Renal cortex interstitium (tissue), 15 donors: ENCODE measurements at places on chromosomes 2 and 18.

DNA sequence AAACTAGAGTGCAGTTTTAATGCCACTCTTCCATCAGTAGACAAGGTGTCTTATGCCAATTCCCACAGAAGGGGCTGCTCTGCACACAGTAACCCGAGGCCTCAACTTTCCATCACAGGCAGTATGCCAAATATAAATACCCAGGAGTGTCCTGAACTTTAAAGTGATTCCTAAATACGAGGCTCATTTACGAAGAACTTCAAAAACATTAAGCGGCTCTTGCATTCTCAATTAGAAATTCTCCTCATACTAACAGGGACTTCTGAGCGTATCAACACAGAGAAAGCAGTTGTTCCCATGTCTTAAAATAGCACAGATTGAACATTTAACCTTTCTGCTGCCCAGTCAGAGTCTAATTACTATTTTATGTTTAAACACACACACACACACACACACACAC, 638.6 kb downstream of the ERBB4 start:
- DNase-seq, result no peak

DNA sequence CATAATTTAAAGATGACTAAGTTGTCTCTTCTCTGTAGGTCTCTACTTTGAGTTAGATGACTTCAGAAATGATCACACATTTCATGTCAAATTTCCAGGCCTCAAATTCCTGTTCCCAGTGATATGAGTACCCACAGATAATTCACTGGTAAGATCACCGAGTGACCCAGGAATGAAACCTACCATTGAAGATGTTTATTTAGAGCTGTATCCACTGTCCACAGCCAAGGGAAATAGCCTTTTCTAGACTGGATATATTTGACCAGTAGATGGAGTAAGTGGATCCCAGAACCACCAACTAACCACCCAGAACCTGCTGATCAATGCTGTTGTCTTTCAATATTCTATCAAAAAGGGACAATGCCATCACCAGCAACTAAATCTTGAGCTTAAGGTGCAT, 238.8 kb downstream of the SLC8A1 start:
- DNase-seq, result no peak

- DNase-seq, result no peak
These were observed 73.1 kb downstream of the KCNS3 start for GRCh38 chr2:17951563-17951962.

DNA sequence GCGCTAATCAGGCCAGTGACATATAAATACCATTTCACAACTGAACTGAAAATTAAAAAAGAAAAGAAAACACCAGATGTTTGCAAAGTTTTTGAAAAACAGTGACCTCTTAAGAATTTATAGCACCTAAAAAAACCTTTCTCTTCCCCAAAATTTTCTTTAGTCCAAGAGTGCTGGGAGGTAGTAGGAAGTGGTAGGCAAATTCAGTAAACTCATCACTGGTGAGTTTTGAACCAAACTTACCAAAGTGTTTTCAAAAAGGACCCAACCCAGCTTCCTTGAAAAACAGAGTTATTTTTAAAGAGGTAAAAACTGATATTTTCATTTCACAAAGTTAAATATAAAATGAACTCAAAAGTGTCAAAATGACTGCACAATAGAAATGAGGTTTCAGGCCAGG, 90.4 kb downstream of the TMEM247 start:
- no peak for DNase-seq

- no peak for DNase-seq
These were observed 35.1 kb downstream of the MYO7B start for GRCh38 chr2:127570282-127571250.

- DNase-seq, result peak; percentile 50
These were observed 27.5 kb upstream of the SUCLG1 start for GRCh38 chr2:84486441-84487115.

- DNase-seq, result no peak
These were observed 31.1 kb downstream of the RNU4ATAC start for GRCh38 chr2:121561617-121562268.

- DNase-seq, result no peak
These were observed 82.8 kb downstream of the SLC25A12 start for GRCh38 chr2:171811245-171811628.

DNA sequence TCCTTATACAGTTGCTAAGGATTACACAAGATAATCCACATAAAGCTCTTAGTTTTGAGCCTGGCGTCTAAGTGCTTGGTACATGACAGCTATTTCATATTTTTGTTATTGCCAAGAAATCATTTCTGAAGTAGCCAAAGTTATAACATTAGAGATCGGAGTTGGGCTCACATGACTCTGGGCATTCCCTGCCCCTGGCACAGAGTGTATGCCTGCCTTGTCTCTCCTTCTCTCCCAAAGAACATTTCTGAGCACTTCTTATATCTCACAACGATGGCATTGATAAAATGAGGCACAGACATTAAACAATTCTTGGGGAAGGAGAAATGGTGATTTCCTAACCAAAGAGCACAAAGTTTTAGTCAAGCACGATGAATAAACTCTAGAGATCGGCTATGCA, 87.7 kb upstream of the DDX18 start:
- no peak for DNase-seq

DNA sequence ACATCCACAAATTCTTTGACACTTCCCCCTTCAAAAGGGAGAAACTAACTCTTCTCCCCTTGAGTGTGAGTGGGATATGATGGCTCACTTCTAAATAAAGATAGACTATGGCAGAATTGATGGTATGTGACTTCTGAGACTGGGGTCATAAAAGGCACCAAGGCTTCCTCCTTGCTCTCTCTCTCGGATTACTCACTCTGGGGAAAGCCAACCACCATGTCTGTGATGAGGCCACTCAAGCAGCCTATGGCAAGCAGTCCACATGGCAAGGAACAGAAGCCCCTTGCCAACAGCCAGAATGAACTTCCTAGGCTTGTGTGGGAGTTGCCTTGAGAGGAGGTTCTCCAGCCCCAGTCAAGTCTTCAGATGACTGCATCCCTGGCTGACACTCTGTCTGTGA, 43.6 kb downstream of the KIAA2012 start:
- no peak for DNase-seq

GRCh38 chr18:48080546-48080945, 150.1 kb upstream of the SMAD2 start:
- no peak for DNase-seq

DNA sequence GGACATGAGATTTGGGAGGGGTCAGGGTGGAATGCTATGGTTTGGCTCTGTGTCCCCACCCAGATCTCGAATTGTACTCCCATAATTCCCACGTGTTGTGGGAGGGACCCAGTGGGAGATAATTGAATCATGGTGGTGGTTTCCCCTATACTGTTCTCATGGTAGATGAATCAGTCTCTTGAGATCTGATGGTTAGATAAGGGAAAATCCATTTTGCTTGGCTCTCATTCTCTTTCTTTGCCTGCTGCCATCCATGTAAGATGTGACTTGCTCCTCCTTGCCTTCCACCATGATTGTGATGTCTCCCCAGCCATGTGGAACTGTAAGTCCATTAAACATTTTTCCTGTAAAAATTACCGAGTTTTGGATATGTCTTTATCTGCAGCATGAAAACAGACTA, 80.9 kb upstream of the GALNT5 start:
- DNase-seq, result no peak

- no peak for DNase-seq
These were observed 601.1 kb downstream of the ARHGAP15 start for GRCh38 chr2:143730155-143730952.

DNA sequence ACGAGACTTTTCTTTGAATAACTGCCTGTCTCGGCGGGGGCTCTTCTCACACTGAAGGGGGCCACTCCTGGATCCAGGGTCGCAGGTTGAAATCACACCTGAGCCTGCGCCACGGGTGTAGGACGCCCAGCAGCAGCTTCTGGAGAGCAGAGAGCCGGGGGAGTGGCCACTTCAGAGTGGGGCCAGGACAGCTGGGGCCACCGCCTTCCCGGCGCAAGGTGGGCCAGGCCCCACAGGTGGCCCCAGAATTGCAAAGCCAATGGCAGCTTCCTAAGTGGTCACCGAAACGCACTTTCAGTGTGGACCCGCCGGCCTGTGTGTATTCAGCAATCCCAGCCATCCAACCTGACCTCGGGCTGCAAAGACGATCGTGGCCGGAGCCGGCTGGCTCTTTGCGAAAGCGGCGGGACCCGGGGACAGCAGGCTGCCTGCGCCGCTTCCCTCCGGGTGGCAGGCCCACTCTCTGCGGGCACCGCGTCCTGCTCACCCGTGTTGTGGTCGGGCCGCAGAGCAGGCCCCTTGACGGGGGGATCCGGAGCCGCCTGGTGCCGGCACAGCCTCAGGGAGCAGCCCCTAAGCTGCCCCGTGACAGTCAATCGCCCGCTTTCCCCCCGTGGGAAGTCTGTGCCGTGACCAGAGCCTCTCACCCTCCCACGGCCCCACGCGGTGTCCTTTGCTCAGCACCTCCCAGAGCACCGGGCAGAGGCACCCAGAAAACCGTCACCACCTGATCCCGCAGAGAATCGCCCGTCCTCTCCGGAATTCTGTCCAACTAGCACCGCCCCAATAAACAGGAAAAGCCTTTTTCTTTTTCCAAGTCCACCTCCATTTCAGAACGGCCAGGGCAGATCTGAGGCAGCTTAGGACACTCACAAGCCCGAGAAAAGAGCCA, 144.7 kb downstream of the ZNF516 start:
- DNase-seq, result no peak

DNA sequence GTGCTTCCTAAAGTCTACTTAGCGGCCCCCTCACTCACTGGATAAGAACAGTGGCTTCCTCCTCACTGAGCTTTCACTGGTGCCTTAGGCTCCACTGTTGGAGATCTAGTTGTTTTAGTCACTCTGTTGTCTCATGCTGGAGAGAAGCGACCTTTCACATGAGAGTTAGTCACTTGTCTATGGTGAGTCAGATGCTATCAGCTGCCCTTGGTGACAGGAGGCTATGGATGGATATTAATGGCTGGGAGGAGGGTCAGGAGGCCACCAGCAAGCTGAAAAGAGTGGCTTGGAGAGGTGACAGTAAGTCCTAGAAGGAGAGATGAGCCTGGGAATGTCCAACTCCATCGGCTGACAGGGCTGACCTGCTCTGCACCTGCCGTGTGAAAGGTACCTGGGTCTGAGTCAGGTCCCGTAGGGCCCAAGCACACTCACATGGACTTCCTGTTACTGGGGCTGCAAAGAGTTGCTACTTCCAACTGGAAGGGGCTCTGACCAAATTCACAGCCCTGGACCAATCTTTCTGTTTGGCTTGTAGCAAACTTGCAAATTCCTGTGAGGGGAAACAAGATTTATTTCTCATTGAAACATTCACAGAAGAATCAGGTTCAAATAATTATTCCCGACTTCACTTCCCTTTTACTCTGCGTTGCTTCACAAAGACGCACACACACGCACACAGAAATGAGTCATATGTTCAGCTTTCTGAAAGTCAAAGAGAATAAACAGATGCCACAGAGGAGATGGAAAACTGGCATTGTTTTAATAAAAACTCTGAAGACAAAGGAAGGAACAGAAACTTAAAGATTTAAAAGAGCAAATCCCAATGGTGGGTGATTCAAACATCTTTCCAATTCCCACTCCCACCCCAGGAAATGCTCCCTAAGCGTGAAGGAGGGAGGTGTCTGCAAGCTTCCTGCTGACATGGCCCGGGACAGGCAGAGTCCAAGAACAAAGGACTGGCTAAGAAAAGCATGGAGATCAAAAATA, 203.5 kb upstream of the TWIST2 start:
- DNase-seq, result no peak

- no peak for DNase-seq
These were observed 7.4 kb upstream of the SLC16A14 start for GRCh38 chr2:230075988-230076631.

DNA sequence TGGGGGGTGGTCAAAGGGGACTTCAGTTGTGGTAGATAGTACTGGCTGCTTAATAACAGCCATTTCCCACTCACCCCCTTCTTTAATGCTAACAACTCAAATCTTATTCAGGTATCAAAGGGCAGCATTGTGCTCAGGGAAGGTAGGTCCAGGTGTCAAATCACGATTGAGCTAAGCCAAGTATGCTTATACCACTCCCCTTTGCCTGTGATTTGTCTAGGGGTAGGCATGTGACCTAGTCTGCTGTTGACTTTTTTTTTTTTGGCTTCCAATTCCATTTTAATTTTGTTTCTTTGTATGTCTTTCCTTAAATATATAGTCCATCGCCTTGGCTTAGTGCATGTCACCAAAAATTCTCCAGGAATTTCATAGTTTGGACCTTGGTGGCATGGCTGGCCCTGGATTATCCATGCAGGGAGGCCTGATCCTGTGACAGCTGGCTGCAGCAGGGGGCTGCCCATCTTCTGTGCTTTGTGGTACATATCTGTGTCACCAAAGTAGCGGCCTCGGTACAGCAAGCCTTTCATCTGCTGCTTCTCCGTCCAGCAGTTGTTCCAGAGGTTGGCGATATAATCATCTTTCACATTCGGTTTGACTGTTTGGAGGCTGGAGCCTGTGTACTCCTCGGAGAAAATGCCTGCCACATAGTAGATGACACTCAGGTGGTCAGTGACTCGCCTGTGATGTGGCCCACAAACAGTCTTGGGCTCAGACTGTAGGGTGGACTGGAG, 68.1 kb upstream of the SPRED2 start:
- no peak for DNase-seq

GRCh38 chr2:204356151-204356641, 189.1 kb upstream of the PARD3B start:
- no peak for DNase-seq

- DNase-seq, result no peak
These were observed 8.1 kb upstream of the MTERF4 start for GRCh38 chr2:241110089-241110606.

DNA sequence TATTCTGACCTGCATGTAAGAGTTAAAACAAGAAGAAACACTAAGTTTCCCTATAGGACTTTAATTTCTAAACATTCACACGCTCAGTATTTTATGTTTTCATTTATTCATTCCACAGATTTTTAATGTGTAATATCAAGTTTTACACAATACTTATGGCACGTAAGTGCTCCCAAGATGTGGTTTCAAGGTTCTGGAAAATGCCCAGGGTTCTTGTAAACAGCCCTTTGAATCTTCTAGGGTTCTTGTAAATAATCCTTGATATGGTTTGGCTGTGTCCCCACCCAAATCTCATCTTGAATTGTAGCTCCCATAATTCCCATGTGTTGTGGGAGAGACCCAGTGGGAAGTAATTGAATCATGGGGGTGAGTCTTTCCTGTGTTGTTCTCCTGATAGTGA, 383.0 kb downstream of the TXNL1 start:
- DNase-seq, result no peak

DNA sequence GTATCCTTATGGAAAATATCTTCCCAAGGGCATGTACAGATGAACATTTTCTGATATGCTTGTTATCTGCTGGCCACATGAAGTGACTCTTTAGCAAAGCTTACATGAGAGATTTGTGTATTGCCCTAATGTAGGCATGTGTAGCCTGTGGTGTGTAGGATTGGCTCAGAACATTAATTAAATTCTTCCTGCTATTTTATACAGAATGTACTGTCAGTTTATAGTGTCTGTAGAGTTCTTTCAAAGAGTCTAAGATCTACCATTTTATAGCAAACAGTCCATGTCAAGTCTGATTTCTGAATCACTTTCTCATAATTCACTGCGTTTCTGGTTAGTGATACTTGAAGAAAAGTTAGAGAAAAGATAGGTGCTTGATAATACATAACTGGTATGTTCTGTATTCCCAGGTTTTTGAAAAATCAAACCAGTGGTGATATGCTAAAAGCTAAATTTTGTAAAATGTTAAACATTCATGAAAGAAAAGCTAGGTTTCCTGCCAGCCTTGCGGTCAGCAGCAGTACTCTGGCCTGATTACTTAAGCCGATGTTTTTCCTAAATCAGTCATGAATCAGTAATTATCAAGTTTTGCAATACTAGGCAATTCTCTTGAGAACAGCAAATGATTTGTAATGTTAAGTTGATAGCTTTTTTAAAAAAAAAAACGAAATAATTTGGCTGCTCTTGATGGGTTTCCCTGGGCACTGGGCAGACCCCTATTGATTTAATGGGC, 30.9 kb upstream of the EFEMP1 start:
- DNase-seq, result no peak

GRCh38 chr18:49731860-49732311, 81.4 kb downstream of the ACAA2 start:
- DNase-seq, result no peak
